Activated CD4-positive, alpha-beta memory T cell treated with anti-CD3 and anti-CD28 coated beads, Interleukin-2, amount 10 ng/mL, durations not matched to agents 7 days and 5 days (primary cell): ENCODE measurements at places on chromosomes 1 and 21.

DNA sequence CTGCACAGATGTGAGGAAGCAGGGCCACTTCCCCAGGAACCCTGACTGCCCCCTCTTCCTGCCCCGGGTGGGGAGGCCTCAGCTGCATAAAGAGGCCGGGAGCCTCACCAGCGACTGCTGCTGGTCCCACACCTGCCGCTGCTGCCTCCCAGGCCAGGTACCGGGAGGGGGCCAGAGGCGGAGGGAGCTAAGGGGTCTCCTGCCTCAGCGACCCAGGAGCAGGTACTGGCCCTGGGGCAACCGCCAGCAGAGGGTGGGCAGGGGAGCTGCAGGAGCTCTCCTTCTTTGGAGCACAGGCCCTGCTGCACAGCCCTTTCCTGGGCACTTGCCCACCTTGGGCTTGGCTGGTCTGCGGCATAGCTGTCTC, 6.8 kb downstream of the GJC2 start:
- H3K27me3 ChIP-seq = no peaks in the 10 kb centered on the region
- H3K4me3 ChIP-seq = no peak overlapping the region
- no peak for DNase-seq
- no peaks in the 10 kb centered on the region for H3K36me3 ChIP-seq

DNA sequence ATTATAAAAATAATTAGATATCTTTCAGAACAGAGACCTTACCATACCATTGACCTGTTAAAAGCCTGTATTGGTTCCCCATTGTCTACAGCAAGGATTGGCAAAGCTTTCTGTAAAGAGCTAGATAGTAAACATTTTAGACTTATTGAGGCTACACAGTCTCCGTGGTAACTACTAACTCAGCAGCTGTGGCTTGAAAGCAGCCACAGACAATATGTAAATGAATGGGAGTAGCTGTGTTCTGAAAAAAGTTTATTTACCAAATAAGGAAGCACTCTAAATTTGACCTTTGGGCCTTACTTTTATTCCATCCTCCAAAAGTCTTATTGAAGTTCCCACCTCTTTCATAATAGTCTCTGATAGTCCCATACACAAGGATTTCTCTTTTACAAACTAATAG, 39.7 kb downstream of the NUP210L start:
- peak overlapping the region; percentile 17 for H3K27ac ChIP-seq
- peaks cover 14% of the 10 kb centered on the region for H3K4me1 ChIP-seq
- H3K4me3 ChIP-seq = no peak overlapping the region
- DNase-seq = peak; percentile 30
- H3K27me3 ChIP-seq = peaks cover 2% of the 10 kb centered on the region
- no peaks in the 10 kb centered on the region for H3K36me3 ChIP-seq

DNA sequence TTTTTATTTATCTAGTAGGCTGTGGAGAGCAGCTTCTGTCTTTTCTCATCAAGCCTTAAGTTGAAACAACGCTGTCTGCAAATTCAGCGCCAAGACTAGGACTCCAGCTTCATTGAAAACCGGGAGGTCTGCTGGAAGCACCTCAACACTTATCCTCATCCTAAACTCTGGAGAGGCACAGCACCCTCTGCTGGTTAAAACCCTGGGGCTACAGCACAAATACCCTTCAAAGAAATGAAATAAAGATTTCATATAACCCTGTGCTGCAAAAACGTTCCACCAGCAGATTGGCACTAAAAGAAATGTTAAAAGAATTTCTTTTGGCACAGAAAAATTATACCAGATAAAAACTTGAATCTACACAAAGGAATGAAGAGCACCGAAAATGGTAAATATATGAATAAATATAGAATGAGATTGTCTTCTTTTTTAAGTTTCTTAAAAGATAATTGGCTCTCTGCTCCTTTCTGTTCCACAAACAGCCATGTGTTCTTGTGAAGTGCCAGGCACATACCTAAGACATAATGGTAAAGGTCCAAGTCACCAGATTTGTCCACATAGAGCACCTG, 227.7 kb upstream of the SAMSN1 start:
- DNase-seq = peak; percentile 60
- H3K4me1 ChIP-seq = no peaks in the 10 kb centered on the region
- H3K36me3 ChIP-seq = no peaks in the 10 kb centered on the region
- H3K4me3 ChIP-seq = no peak overlapping the region
- peaks cover 2% of the 10 kb centered on the region for H3K27me3 ChIP-seq

DNA sequence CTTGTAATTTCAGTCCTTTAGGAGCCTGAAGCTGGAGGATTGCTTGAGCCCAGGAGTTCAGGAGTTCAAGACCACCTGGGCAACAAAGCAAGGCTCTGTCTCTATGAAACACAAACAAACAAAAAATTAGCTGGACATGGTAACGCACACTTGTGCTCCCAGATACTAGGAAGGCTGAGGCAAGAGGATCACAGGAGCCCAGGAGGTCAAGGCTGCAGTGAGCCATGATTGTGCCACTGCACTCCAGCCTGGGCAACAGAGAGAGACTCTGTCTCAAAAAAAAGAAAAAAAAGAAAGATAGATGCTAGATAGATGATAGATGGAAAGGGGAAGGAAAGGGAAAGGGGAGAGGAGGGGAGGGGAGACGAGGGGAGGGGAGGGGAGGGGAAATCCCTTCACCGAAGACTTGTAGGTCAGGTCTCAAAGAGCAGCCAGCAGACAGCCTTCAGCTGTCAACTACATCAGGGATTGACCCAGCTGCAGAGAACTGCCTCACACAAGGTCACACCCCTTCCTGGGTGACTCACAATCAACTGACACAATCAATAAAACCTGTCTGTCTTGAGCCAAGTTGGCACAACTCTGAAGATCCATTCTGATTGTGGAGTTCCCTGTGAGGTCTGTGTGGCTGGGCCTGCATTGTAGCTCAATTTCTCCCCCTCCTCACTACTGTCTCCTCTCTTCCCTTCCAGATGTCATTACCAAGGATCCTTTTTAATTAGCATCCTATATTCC, 200.6 kb downstream of the RGS7 start:
- no peak for DNase-seq
- no peaks in the 10 kb centered on the region for H3K36me3 ChIP-seq
- no peak overlapping the region for H3K27ac ChIP-seq
- no peak overlapping the region for H3K4me3 ChIP-seq
